ENCODE measurements at places on chromosomes 2 and 18.

GRCh38 chr18:49082714-49083688 lies 132.2 kb upstream of the SMAD7 start:
- no peak for DNase-seq

DNA sequence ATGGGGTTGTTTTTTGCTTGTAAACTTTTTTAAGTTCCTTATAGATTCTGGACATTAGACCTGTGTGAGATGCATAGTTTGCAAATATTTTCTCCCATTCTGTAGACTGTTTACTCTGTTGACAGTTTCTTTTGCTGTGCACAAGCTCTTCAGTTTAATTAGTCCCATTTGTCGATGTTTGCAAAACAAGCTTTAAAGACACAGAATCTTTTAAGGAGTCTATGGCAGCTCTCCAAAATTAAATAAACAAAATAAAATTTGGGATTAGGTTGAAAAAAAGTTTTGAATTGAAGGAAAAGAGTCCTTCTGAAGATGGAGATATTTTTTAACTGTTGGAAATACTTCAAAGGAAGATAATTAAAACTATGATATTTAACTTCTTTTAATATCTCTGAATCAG lies 88.8 kb downstream of the MAP3K20 start:
- no peak for DNase-seq

DNA sequence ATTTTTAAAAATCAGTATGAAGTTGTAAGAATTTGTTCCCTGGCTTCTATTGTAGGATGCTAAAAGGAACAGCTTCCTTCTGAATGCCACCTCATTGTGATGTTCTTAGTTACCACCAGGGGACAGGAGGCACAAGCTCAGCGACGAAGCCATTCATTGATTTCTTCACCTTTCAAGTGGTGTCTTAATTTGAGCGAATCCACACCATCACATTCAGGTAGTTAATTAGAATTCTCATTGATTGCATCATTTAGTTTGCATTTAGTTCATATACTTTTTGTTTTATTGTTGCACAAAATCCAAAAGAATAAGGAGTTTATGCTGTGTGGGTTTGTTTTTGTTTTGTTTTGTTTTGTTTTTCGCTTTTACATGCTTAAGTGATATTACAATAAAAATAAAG lies 23.1 kb downstream of the CYP27C1 start:
- no peak for DNase-seq

GRCh38 chr18:33014060-33014796 lies 241.4 kb upstream of the KLHL14 start:
- no peak for DNase-seq

GRCh38 chr18:55786651-55787272 lies 198.8 kb upstream of the TCF4 start:
- no peak for DNase-seq

DNA sequence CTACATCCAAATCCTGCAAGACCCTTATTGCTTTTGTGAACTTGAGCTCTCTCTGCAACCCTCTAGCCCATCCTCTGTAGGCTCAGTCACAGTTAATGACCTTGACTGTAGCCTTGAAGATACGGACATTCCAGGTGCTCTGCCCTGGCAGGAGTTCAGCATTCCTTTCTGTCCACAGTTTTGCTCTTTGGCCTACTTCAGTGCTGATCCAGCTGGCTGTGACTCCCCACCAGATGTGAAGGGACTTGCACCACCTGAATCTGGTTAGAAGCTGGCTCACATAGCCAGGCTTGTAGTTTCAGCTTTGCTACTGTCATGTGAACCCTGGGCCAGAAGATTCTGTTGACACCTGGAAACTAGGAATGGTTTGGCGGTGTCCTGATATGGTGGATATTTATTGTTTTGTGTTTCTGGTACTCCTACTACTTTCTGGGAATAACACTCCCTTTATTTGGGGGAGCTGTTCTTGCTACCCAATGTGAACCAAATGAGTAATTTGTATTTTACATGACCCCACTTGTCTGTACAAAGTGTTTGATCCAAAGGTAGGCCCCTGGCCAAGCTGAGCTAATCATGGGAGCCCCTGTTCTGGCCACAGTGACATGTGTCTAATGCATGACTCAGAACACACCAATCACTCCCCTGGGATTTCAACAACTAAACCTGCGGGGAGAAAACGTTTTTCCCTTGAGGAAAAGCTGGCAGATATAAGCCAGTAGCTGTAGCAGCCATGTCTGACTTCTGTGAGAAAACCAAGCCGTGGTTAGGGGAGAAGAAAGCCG lies 73.4 kb downstream of the CDCA7 start:
- no peak for DNase-seq

DNA sequence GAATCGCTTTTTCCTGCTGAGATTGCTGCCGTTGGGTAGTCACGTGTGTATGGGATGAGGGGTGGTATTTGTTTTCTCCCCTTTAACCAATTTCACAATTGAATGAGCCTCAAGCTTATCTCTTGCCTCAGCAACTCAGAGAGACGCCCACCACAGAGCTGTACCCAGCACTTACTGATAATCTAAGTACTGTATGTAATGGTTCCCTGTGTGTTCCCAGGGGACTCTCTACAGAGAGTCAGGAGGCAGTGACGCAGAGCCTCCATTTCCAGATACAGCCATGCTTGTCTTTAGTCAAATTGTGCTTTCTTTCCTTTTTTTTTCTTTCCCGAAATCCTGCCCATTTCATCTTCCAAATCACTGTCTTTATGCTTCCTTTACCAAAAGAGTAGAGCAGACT lies 1102.1 kb upstream of the KLHL29 start:
- DNase-seq = no peak

GRCh38 chr2:11695576-11695975 lies 25.6 kb upstream of the NTSR2 start:
- DNase-seq = no peak

DNA sequence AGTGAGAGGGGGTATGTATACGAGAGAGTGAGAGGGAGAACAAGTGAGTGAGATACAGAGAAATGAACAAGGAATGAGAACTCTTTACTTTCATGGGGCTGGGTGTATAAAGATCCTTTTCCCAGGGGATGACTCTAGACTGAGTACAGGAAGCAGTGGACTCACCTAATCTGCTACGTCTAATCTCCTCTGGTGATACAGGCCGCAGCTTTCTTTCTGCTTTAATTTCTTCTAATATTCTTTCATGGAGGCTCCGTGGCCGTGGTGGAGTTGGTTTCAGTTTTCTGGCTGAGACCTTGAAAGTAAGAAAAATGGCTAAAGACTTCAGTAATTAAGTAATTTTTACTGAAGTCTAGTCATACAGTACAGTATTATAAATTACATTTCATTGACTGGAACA lies 85.2 kb downstream of the PRELID3A start:
- no peak for DNase-seq

GRCh38 chr2:174485788-174486562 lies 854 bp downstream of the GPR155 start:
- DNase-seq = no peak

- DNase-seq = no peak
Measured at GRCh38 chr2:111031546-111032478, 88.9 kb upstream of the BCL2L11 start.
